NCI-H146 (cell line): ENCODE measurements at places on chromosomes 13 and 19.

DNA sequence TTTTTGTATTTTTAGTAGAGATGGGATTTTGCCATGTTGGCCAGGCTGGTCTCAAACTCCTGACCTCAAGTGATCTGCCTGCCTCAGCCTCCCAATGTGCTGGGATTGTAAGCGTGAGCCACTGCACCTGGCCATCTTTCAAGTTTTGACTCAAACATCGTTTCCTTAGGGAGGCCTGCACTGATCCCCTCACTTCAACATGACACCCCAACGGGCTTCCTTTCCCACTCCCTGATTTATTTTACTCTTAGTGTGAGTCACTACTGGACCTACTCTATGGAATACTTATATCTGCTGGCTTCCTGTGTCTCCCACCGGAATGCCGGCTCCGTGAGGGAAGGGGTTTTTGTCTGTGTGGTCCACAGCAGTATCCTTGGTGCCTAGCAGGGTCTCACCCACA lies 4.5 kb upstream of the ADAMTS10 start:
- no peak for DNase-seq

DNA sequence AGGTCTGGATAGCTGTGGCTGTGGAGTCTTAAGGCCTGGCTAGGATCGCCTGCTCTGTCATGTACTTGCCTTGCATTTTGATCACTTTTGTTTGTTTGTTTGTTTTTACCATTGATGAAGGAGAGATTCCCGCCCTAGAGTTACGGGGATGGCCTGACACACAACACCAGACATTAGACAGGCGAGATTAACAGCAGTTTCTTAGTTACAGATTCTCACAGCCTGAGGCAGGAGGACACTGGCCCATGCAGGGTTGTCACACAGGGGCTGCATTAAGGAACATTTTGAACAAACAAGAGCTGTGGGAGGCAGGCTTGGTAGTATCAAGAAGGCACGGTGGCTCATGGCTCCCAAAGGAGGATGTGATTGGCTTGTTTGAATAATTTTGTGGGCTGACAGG lies 291.8 kb downstream of the HS6ST3 start:
- no peak for DNase-seq

- DNase-seq, result no peak
Measured at GRCh38 chr19:4673726-4674125, 3.6 kb upstream of the MYDGF start.

DNA sequence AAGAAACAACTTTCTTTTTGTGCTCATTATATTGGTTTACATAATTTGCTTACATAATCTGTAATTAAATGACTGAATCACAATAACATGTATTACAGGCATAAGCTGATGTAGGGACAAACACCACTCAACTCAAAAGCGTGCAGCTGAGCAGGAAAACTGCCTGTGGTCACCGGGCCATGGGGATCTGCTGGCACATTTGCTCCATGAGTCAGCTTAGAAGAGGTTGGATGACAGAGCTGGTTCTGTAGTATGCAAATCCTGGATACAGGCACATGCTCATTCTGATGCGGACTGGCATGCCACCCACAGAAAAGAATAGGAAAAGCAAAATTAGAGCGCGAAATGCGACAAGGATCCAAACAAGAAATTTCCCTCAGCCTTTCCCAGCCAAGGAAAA lies 128.6 kb downstream of the USP12 start:
- DNase-seq, result no peak

GRCh38 chr13:33696530-33696929 lies 121.4 kb upstream of the RFC3 start:
- DNase-seq, result no peak

DNA sequence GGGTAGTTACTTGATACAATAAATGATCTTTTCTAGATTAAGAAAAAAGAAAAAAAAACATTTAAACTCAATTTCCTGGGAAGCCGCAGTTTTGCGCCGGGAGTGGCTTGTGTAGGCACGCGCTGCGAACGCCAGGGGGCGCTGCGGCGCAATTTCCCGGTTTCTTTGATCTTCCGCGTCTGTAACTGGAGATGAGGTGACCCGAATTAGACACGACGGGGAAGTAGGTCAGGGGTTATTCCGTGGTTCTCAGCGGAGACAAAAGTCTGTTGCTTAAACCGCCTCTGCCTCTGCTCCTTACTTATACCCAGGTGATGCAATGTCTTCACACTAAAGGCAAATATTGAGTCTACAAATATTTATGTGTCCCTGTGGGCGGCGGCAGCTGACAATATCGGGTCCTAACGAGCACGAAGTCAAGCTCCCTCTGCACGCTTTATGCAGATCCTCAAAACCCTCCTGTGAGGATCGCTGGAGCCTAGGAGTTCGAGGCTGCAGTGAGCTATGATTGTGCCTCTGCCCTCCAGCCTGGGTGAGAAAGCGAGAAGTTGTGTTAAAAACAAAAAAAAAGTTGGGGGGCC lies 15.2 kb downstream of the STXBP2 start:
- DNase-seq, result peak; percentile 74

- DNase-seq, result no peak
Measured at GRCh38 chr19:35141837-35142605, 1.0 kb upstream of the FXYD7 start.

DNA sequence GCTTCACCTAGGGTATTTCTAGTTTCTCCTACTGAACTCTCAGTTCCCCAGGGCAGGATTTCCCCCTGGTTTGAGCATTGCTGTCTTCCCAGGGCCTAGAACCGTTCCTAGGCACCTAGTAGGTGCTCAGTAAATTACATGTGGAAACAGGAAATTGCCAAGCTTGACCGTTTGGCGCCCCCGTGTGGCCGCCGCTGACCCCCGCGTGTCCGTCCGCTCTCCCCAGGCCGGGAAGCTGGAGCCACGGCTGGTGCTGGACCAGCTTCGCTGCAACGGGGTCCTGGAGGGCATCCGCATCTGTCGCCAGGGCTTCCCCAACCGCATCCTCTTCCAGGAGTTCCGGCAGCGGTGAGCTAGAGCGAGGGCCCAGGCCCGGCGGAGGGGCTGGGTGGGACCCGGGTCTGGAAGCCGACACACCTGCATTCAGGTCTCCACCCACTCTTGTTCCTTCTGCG lies 55.5 kb downstream of the MYH14 start:
- no peak for DNase-seq

- DNase-seq, result no peak
Measured at GRCh38 chr13:83878691-83879430, 3.4 kb downstream of the SLITRK1 start.

GRCh38 chr19:18951721-18952281 lies 10.8 kb upstream of the HOMER3 start:
- DNase-seq, result no peak

DNA sequence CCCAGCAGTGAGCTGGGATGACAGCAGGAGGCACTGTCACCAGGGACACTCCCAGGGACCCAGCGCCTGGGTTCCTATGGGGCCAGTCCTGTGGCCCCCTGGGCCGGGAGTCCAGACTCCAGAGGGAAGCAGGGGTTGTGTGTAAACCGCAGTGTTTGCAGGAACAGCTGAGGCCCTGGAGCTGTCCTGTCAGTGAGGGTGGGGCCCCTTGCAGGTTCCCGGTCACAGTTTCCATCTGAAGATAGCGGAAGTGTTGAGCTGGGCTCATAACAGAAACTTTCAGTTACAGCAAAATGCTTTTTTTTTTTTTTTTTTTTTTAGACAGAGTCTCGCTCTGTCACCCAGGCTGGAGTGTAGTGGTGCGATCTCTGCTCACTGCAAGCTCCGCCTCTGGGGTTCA lies 17.7 kb upstream of the CSNK1G2 start:
- DNase-seq, result no peak

GRCh38 chr19:42197375-42197817 lies 20.1 kb downstream of the DEDD2 start:
- no peak for DNase-seq

DNA sequence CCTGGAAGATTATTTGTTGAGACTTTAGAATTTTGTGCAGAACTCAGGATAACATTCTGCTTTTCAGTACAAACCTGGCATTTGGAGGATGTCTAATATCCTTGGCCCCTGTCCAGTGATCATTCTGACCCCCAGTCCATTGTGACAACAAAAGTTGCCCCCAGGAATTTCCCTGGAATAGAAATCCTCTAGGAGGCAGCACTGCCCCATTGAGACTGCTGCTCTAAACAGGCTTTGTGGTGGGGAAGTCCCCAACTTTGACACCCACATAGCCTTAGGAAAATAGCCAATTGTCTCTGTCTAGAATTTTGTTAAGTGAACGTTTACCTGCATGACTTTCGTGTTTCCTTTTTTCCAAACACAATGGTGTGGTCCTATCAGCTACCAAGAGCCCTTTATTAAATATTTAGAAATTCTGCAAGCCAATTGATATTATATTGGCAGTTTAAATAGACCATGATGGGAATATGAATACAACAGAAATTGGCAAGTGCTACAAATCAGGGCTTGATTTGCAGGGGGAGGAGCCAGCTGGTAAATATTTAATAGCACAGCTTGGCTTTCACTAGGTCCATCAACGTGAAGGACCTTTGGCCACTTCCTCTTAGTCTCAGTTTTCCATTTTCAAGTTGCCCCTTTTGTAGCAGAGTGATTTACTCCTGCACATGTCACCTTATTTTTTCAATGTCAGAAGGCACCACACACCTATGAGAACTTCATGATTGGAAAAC lies 451.7 kb downstream of the EFNB2 start:
- no peak for DNase-seq

DNA sequence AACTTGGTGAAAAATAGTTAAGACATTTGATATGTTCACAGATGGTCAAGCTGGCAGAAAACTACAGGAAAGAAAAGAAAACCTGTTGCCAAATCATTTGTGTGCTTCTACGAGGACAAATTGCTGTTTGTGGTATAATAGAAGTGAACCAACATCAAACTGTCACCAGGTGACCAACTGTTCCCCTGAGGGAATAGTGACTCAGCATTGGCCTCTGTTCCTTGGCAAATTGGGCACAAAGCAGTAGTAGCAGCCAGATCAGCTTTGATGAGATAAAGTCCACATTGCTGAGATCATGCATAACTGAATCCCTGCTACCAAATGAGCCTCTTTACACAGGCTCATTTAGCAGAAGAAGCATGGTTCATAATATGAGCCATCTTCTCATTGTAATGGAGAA lies 103.5 kb downstream of the POSTN start:
- no peak for DNase-seq

DNA sequence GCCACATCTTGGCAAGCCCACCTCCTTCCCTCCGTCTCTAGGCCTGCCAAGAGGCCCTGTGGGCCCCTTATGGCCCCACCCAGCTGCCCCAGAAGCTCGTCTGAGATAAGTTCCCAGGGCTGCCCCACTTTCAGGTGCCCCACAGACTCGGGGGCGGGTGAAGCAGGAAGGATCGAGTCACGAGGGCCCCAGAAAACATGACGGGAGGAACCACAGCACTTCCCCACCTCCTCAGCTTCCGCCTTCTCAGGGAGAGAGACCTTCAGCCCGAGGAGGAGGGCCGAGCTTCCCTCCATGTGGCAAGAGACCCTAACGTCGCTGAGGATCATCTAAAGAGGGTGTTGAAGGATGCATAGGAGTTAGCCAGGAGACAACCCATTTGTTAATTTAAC lies 4.5 kb upstream of the IL12RB1 start:
- no peak for DNase-seq

- DNase-seq, result peak; percentile 69
Measured at GRCh38 chr19:16289594-16289993, 35.0 kb upstream of the KLF2 start.

GRCh38 chr19:1453525-1454364 lies 3.8 kb downstream of the APC2 start:
- DNase-seq, result no peak

- no peak for DNase-seq
Measured at GRCh38 chr13:73079359-73079758, 20.6 kb downstream of the KLF5 start.

GRCh38 chr13:37187621-37188020 lies 82.2 kb upstream of the CSNK1A1L start:
- no peak for DNase-seq

DNA sequence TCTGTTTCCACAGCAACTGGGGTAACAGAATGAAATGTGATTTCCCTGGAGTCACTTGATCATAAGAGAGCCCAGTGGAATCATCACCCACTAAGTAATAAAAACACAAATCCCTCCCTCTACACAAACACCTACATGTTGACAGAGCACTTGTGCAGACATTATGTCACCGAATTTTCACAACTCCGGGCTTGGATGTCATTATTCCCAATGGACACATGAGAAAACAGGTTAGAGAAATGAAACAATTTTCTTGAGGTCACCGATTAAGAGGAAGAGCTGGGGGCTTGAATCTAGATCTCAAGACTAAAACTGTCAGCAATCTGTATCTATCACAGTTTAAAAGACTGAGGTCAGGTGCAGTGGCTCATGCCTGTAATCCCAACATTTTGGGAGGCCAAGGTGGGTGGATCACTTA lies 3.1 kb downstream of the XRCC1 start:
- peak; percentile 44 for DNase-seq

- DNase-seq, result no peak
Measured at GRCh38 chr13:73505376-73505890, 446.6 kb downstream of the KLF5 start.

DNA sequence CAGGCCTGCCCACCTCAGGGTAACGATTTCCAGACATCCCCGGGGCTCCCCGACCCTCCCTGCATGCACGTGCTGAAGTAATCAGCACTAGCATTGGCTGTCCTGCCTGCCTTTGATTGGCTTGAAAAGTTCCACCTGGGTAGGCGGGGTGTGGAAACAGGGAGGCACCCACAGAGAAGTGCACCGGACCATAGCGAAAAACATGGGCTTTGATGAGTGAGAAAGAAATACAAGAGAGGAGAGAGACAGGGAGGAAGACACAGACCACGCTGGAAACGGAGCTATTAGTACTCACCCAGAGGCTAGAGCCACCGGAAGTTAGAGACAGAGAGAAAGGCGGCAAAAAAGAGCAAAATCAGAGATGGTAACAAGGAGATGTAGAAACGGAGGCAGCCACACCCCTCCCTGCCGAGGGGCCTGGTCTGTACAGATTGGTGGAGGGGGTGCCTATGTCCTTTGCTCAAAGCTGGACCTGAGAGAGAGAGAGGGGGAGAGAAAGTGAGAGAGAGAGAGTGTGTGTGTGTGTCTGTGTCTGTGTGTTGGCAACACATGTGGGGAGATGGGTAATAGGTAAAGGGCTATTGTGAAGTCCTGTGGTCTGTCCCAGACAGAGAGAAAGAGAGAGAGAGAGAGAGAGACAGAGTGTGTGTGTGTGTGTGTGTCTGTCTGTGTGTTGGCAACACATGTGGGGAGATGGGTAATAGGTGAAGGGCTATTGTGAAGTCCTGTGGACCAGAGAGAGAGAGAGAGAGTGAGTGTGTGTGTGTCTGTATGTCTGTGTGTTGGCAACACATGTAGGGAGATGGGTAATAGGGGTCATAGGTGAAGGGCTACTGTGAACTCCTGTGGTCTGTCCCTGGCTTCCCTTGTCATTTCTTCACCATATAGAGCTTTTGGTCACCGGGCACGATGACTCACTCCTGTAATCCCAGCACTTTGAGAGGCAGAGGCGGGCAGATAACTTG lies 2.9 kb downstream of the CGB3 start:
- no peak for DNase-seq

- DNase-seq, result no peak
Measured at GRCh38 chr13:113791761-113792160, 32.7 kb downstream of the TMEM255B start.
